ENCODE measurements at places on chromosomes 2 and 18.

GRCh38 chr18:8805552-8805951, 100.2 kb downstream of the MTCL1 start:
- H3K27ac ChIP-seq, result no peak overlapping the region
- H3K36me3 ChIP-seq, result no peaks in the 10 kb centered on the region
- H3K4me1 ChIP-seq, result peaks cover 20% of the 10 kb centered on the region
- no peaks in the 10 kb centered on the region for H3K27me3 ChIP-seq

DNA sequence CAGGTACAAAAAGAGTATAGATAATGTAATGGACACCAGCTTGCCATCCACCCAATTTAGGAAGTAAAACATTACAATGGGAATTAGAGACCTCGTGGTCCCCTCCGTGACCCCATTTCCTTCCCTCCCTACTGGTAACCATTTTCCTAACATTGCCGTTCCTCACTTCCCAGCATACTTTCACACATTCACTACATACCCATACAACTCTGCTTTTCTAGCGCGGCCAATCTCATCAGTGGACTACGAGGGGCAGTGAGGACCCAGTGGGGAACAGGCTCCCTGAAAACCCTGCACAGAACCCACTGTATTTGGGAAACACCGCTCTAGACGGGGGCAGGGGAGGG, 1.1 kb downstream of the ENOSF1 start:
- peak overlapping the region; percentile 76 for H3K4me3 ChIP-seq
- no peak for DNase-seq
- H3K27ac ChIP-seq, result peak overlapping the region; percentile 81
- peaks cover 6% of the 10 kb centered on the region for H3K36me3 ChIP-seq
- no peaks in the 10 kb centered on the region for H3K27me3 ChIP-seq

- no peak overlapping the region for H3K4me3 ChIP-seq
- H3K27ac ChIP-seq, result no peak overlapping the region
- H3K36me3 ChIP-seq, result no peaks in the 10 kb centered on the region
- no peaks in the 10 kb centered on the region for H3K4me1 ChIP-seq
- no peak for DNase-seq
These were observed 46.8 kb upstream of the NCK2 start for GRCh38 chr2:105697781-105698449.

GRCh38 chr2:159550231-159550630, 66.1 kb downstream of the BAZ2B start:
- no peaks in the 10 kb centered on the region for H3K27me3 ChIP-seq
- H3K4me3 ChIP-seq, result no peak overlapping the region
- DNase-seq, result no peak
- no peaks in the 10 kb centered on the region for H3K36me3 ChIP-seq
- H3K27ac ChIP-seq, result no peak overlapping the region

DNA sequence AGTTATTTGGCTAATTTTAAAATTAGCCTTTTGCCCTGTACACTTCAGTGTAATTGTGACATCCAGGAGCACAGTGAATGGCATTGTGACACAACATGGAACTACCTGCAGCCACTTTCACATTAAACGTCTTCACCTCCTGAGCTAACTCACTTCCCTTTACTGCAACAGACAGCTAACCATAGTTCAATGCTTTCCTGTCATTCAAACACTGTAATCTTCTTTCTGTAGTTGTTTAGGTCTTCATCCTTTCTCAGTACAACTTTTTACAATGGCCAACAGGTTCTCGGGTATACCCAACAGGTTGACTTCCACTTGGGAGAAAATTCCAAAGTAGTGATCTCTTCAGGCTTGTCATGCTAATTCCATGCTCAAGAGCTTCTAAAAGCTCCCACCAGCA, 8.6 kb upstream of the AGPS start:
- H3K36me3 ChIP-seq, result no peaks in the 10 kb centered on the region
- no peaks in the 10 kb centered on the region for H3K4me1 ChIP-seq
- H3K27me3 ChIP-seq, result no peaks in the 10 kb centered on the region
- DNase-seq, result no peak
